Fibroblast of skin of scalp (primary cell): ENCODE measurements at places on chromosomes 1 and 21.

DNA sequence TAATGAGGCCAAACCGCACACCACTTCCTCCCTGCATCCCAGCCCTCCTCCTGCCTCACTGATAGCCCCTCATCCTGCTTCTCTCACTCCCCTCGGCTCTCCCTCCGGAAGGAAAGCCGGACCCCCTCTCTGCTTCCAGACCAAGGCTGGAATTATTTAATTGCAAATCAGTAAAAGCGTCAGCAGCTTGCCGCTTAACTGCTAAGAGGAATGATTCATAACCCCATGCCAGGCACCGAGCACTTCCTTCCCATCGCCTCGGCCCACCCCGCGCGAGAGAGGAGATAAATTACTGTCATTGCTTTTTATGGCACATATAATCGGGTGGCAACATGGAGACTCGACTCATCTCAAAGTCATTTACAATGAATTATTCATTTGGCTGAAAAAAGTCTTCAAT lies 77.3 kb downstream of the UBIAD1 start:
- peak; percentile 6 for DNase-seq

- no peak for DNase-seq
These were observed 22.3 kb downstream of the ACTA1 start for GRCh38 chr1:229411434-229412055.

- DNase-seq, result peak; percentile 97
These were observed 7.2 kb upstream of the TACSTD2 start for GRCh38 chr1:58584082-58584895.

- peak; percentile 76 for DNase-seq
These were observed 27.2 kb upstream of the EPS8L3 start for GRCh38 chr1:109790735-109791494.

DNA sequence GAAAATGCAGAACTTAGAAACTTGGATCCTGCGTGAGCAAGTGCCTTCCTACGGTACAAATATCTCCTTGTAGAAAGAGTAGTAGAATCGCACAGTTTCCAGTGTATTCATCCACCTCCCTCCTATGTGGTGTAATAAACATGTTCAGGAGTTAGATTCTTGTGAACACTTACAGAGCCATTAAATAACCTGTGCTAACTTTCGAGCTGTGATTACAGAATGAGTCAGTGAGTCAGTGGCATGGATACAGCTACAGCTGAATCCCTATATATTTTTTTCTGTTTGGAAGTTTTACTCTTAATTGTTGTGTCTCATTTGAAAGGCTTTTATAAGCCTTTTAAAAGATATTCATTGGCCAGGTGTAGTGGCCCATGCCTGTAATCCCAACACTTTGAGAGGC lies 148.7 kb downstream of the EDEM3 start:
- DNase-seq, result no peak

DNA sequence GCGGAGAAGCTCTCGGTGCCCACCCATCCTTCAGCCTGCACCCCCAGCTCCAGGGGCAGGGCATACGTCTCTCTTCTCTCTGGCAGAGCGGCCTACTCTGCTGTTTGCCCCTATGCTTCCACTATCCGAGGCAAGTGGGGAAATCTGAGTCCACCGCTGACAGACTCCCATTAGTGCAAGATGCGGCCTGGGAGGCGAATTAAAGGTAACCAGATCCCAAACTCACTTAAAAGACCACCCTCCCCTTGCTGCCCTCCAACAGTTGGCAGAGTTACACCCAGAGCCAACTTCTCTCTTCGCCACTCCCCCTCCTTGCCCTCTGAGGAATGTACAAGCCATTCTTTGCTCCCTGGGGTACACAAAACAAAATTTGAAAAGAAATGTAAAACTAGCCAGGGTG lies 6.4 kb downstream of the FOXD3 start:
- DNase-seq, result no peak

DNA sequence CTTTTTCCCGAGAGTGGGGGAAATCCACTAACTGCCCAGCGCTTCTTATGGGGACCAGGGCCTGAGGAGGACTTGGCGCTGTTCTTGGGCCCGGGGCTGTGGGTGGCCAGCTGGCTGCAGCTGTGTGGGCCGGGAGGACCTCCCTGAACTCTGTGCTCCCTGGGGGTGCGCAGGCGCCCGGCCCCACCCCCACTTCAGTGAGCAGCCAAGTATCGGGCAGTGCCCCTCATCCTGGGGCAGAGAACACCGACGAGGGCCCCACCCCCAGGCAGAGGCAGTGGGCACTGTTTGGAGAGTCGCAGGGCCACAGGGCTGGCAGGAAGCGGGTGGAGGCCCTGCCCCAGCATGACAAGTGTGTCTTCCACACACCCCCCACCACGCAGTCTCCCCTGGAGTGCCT lies 32.5 kb upstream of the SLC19A1 start:
- no peak for DNase-seq

DNA sequence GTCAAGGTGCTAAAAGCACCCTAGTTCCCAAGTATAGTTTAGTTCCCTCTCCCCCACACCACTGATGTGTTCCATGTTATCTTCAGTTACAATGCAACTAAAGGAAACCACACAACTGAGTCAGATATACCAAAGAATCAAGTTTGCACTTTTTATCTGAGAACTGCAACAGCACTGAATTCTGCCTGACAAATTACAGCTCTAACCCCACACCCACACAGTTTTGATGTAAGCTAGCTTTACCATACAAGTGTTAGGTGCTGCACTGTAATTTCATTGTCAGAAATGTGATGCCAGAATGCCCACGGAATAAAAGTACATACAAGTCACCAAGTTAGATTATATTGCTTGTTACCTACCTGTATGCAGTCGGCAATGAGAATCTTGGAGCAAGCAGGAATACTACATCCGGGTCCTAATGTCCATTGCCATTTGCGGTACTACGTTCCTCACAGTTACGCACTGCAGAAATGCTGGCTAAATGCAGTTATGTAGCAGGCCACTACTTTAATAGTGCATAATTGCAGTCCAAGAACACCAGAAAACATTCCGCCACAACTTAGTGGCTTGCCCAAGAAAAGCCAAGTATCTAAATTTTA lies 12.1 kb downstream of the SFPQ start:
- no peak for DNase-seq

DNA sequence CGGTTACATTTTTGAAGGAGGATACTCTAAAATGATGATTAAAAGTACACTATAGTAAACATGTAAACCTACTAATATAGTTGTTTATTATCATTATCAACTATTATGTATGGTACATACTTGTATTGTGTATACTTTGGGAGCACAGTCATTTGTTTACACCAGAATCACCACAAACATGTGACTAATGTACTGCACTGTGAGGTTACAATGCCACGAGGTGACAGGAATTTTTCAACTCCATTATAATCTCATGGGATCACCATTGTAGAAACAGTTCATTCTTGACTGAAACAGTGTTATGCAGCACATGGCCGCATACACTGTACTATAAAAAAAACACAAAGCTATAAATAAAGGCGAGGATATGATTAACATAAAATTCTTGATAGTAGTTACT lies 44.3 kb downstream of the GPATCH2 start:
- no peak for DNase-seq

GRCh38 chr1:153677718-153678518 lies 570 bp upstream of the NPR1 start:
- DNase-seq, result no peak

DNA sequence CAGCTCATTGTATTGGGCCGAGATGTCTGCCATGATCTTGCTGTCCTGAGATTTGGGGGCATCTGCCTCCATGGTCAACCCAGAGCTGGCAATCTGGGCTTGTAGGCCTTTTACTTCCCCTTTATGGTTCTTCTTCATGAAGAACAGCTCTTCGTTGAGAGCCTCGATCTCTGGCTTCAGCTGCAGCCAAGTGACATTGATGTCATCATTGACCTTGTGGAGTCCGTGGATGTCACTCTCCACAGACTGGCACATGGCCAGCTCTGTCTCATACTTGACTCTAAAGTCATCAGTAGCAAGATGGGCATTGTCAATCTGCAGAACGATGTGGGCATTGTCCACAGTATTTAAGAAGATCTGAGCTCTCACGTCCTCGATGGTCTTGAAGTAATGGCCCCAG lies 29.2 kb downstream of the RAP1A start:
- DNase-seq, result no peak

DNA sequence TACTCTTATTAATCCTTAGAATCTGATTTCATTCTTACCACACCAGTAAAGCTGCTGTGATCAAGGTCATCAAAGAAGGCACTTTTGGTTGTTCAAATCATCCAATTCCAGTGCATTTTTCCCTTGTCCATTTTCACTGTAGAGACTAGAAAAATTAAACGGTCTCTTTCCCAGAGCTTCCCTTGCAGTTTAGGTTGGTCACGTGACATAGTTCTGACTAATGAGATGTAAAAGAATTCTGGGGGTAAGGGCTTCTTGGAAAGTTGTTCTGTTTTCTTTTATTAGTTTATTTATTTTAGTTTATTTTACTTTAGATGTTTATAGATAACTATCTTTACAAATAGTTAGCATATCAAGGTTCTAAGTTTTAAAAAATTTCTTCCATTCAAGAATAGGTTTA lies 34.3 kb upstream of the SYCP1 start:
- DNase-seq, result no peak

DNA sequence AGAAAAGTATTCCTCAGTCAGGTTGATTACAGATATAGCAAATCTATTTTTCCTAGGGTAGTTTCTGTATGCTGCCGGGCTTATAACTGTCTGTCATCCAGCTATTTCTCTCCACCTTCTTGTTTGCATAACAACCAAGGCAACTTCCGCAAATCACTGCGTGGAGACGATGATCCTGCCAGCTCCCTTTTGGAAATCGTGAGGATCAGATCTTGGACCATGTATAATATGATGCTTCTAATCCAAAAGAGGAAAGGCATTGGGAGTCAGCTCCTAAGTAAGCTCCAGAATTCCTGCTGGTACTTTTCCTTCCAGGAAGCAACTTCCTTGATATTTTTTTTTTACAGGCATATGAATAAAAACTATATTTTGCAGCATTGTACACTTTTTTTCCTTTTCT lies 445 bp upstream of the RGS4 start:
- DNase-seq, result no peak

GRCh38 chr1:17014671-17015567 lies 3.2 kb upstream of the ATP13A2 start:
- DNase-seq, result no peak

- no peak for DNase-seq
These were observed 24.2 kb downstream of the PADI3 start for GRCh38 chr1:17273096-17273495.

- peak; percentile 71 for DNase-seq
These were observed 63.3 kb downstream of the FGGY start for GRCh38 chr1:59360170-59360569.

DNA sequence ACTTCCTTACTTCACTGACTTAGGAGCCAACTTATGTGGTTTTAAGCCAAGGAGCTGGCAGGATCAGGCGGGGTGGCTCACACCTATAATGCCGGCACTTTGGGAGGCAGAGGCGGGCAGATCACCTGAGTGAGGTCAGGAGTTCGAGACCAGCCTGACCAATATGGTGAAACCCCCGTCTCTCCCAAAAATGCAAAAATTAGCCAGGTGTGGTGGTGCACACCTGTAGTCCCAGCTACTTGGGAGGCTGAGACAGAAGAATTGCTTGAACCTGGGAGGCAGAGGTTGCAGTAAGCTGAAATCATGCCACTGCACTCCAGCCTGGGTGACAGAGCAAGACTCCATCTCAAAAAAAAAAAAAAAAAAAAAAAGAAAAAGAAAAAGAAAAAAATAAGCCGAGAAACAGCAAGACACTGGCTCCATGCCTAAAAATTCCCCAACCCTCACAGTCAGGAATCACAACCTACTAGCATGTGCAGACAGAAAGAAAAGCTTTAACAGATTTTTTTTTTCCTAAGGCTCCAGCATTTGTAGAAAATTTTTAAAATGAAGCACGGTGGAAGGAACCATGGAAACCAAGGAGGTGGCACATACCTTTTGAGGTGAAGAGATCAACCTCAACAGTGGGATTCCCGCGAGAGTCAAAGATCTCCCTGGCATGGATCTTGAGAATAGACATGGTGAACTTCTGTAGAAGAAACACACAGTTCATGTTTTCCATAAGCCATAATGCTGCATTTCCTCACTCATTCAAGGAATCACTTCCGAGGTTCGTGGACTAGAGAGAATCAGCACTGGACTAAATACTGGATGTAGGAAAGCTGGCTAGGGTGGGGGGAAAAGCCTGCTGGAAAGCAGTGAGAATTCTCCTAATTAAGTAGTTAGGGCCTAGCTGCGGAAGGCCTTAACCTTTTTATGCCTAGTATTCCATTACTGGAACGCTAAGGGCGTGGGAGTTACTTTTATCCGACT lies 4.0 kb downstream of the ENO1 start:
- DNase-seq, result peak; percentile 64

DNA sequence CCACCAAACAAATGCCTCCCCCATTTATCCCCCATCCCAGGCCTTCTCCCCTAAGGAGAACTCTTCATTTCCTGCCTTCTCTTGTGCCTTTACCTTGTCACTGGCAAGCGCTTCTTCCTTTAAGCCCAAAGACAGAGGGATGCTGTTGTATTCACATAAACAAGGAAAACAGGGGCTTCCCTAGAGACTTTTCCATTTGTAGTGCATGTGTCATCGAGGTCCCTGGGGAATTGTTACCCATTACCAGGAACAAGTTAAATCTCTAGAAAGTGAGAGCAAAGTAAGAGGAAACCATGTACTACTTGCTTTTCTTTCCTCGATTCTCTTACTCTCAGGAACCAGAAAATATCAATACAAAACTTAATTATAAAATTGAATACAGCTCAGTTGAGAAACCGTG lies 114.4 kb upstream of the DPT start:
- peak; percentile 4 for DNase-seq

- no peak for DNase-seq
These were observed 10.1 kb downstream of the ZBTB37 start for GRCh38 chr1:173878251-173878650.

GRCh38 chr1:211341999-211342398 lies 15.4 kb downstream of the TRAF5 start:
- no peak for DNase-seq

- DNase-seq, result no peak
These were observed 60.3 kb upstream of the LRRC8D start for GRCh38 chr1:89760496-89760895.

GRCh38 chr1:207039380-207040180 lies 7.0 kb upstream of the C1orf116 start:
- DNase-seq, result no peak

DNA sequence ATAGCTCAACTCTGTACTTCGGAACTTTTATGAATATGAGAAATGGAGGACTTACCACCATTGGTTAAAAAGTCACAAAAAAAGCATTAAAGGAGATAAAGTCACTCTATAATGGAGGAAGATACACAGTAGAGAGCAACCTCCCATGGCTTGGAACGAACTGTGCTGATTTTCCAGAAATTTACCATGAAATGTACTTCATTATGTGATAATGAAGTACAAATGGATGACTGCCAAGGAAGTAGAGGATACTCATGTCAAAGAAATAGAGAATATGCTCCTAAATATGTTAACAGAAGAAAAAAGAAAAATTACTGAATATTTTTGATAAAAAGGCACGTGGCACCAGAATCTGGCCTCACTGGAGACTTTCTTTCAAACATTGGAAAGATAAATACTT lies 23.6 kb upstream of the PLA2G2E start:
- no peak for DNase-seq

GRCh38 chr1:202143768-202144401 lies 652 bp downstream of the ARL8A start:
- DNase-seq, result peak; percentile 33

GRCh38 chr1:63971557-63971956 lies 197.7 kb downstream of the ROR1 start:
- no peak for DNase-seq

- no peak for DNase-seq
These were observed 254.8 kb downstream of the LMO4 start for GRCh38 chr1:87583459-87583858.
